ENCODE measurements at places on chromosomes 1 and 21.

- DNase-seq: no peak
These were observed 86.4 kb downstream of the SYF2 start for GRCh38 chr1:25145775-25146393.

DNA sequence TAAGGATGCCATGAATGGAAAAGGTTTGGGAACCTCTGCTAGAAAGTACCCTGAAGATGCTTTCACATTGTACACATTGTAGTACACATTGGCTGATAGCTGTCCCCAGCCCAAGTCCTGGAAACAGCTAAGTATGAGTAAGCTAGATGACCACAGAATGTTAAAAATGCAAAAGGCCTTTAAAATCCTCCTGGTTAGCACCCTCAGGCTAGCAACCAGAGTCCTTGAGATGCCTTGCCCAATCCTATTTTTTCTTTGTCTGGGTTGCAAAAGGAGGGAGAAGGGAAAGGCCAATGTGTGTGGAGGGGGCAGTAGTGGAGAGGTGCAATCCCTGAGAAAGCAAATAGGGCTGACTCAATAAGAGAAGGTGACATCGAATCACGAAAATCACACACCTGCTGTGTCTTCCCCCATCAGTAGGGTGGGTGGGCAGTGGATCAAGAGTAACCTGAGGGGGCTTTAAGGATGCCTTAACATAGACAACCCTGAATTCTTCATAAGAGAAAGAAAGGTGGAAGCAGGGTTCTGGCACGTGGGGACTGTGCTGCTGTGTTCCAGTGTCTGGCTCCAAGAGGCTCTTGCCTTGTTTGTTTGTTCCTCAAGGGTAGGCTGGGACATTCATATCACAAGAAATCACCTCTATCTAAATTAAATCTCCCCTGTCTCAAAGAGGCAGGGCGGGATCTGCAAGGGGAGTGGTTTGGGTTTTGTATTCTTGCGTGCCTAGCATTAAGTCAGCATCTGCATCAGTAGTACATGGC, 266.2 kb upstream of the PLXNA2 start:
- no peak for DNase-seq

DNA sequence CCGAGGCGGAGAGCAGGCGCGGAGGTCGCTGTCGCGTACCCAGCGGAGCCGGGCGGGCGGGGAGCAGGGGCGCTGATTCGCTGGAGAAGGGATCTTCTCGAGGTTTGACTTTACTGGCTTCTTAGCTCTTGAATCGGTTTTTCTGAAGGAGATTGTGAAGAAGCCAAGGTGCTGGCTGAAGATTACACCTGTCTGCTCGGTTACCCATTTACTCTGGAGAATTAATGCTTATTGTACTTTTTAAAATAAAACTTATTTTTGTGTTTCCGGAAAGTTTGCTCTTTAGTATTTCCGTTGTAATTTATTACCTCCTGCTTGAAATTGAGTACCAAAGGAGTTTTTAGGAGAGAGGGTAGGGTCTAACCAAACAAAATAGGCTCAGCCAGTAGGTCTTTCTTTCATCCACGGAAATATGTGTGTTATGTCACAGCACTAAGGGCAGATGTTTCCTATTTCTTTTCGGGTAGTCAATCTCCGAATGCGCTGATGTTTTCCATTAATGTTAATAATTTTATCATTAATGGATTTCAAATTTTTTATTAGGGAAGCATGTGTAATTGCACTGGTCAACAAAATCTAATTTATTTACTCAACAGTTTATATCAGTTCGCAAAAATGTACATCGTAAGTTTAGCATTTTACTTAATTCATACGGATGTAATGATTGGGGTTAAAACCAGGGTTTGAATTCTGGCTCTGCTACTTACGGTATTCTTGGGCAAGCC, 510 bp upstream of the GNG5 start:
- DNase-seq: no peak

DNA sequence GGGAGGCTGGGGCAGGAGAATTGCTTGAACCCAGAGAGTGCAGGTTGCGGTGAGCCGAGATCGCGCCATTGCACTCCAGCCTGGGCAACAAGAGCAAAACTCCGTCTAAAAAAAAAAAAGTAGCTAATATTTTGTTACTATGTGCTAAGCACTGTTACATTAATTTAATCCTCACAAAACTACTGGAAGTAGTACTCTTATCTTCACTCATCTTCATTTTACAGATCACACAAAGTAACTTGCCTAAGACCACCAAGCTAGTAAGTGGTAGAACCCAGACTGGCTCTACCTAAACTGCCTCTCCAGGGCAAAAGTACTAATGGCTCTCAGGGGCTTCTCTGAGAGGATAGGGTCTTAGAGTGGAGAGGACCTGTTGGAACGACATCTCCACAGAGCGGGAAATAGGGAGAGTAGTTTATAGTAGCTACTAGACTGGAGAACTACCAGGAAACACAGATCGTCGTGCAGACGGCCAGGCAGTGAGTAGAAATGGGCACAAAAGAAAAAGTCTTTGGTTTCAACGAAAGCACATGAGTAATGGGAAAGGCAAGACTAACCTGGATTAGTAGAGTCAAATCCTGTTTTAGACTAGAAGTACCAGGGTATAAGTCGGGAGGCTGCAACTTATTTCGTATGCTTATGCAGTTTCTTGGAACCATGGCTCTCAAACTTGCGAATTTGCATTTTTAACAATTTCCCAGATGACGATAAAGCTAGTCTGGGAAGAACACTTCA, 1.4 kb downstream of the CLCC1 start:
- DNase-seq: no peak

DNA sequence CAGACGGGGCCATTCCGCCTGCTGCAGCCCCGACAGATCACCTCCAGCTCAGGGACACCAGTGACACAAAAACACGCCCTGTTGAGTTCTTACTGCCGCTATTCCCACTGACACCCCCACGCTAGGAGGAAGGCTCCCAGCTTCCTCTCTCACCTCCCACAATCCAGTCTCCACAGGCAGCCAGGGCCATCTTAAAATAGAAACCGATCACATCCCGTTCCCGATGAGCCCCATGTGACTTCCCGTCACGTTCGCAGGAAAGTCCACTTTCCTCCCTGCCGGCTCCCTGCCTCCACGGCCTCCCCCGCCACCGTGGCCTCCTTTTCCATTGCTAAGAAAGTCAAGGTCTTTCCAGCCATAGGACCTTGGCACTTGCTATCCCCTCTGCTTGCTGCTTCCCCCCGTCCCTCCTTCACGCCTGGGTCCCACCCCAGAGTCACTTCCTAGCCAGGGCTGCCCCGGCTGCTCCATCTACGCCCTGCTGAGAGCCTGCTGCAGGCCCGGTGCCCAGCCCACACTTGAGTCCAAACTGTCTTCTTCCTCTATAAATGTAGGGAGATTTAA, 24.0 kb upstream of the DDOST start:
- no peak for DNase-seq

- no peak for DNase-seq
These were observed 12.5 kb downstream of the CSDE1 start for GRCh38 chr1:114745291-114745690.

- no peak for DNase-seq
These were observed 41.7 kb downstream of the DIP2A start for GRCh38 chr21:46500224-46500861.

DNA sequence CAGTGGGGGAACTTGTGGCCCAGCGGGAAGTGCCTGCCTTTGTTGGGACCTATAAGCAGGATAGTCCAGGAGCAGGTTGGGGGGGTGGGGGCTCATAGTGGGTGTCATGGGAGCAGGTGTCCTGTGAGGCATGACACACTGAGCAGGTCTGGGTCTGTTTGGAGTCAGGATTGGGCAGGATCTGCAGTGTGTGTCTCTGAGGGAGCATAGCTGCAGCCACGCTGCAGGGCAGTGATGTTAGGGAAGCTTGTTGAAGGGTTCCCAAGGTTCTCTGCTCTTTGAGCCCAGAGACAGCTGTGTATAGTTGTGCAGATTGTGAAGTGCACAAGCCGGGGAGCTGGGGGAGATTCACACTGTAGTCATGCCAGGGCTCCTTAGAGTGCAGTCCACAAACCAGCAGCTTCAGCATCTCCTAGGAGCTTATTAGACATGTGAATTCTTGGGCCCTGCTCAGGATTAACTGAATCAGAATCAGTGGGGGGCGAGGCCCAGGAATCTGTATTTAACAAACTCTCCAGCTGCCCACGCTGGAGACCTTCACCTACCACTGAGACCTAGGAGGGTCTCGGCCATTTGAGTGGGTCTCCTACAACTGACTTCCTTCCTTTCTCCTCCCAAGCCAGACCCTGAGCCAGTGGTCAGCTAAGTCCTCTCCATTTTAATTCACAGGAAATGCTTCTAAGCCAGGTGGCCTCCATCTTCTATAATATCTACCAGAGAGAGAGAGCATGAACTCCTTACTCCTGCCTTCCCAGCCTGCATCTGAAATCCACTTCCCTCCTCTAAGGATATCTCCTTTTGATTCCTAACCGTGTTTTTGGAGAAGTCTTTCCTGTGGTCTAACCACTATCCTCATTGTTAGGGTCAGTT, 11.1 kb downstream of the INSRR start:
- DNase-seq: no peak

DNA sequence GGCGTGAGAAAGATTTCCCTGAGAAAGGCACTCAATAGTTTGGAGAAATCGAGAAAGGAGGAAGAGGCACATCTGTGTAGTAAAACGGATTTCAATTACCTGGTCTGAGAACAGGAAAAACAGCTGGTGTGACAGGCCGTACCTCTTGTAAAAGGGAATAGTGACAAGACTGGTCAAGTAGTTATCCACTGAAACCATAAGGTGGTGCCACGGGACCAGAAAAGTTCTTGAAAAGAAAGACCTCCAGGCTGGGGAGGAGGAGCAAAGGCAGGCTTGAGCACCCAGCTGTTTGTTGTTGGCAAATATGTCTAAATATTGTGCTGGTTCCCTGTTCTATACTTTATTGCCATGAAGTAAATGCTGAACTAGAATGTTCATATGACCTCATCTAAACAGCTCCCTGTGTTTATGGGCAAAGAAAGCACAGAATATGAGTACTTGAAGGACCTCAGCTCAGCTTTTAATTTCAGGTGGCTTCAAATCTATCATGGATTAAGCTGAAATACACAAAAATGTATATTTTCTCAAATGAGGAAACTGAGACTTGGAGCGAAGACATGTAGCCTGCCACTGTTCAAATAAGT, 4.0 kb downstream of the HAO2 start:
- no peak for DNase-seq

GRCh38 chr1:9654051-9654833, 2.7 kb downstream of the PIK3CD start:
- peak; percentile 19 for DNase-seq

DNA sequence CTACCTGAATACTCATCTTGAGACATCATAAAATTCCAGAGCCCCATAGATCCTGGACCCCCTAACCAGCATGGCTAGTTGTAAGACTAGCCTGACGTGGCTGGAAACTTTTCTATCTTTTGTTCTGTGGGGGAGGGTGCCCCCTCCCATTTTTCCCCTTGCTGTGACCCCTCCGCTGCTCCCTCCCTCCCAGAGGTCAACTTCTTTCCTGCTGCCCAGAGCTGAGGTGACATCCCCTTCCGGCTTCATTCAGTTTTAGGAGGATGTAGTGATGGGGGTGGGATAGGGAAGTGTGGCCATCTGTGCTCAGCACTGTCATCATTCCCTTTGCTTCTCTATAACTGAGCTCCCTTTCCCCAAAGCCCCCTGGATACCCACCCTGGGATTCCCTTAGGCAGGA, 4.4 kb upstream of the SLC41A1 start:
- no peak for DNase-seq

GRCh38 chr1:38613996-38614395, 245.6 kb downstream of the RRAGC start:
- no peak for DNase-seq

- no peak for DNase-seq
These were observed 31.8 kb upstream of the KCNQ4 start for GRCh38 chr1:40751802-40752201.

GRCh38 chr1:43285269-43285990, at the start of gene C1orf210:
Gene C1orf210, minus strand, starts transcription at chr1:43285581. Its CDS starts 2,311 bp downstream, at chr1:43283270.
- DNase-seq: no peak

GRCh38 chr21:36194024-36194423, 37.4 kb downstream of the DOP1B start:
- no peak for DNase-seq

DNA sequence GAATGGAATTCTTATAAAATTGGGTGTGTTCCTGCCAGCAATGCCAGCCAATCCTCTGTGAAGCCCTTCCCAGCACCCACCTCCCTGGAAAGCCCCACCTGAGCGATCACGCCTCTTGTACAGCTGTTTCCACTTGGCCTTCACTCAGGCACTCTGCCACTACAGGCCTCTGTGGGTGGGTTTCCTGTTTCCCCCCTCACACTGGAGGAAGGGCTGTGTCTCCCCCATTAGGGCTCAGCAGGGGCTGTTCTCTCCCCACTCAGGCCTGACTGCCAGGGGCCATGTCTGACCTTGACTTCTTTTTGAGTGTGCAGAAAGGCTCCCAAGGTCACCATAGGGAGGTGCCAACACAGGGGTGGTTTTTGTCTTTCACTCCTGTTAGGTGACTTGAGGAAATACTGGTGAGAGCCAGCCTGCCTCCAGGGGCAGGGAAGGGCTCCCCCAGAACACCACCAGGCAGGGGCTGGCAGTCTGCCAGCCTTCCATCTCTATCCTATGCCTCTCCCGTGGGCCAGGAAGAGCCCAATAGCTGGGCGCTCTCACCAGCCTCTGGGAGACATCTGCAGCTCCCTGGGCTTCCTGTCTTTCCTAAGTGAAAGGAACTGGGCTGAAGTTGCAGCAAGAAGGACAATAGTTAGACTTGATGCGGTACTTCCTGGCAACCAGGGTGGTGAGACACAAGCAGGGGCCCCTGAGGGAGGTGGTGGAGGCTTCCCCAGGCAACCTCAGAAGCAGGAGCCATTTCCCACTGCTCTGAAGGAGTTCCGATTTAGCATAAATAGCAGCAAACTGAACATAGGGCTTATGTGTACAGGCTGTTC, 49.1 kb downstream of the ELK4 start:
- DNase-seq: no peak

DNA sequence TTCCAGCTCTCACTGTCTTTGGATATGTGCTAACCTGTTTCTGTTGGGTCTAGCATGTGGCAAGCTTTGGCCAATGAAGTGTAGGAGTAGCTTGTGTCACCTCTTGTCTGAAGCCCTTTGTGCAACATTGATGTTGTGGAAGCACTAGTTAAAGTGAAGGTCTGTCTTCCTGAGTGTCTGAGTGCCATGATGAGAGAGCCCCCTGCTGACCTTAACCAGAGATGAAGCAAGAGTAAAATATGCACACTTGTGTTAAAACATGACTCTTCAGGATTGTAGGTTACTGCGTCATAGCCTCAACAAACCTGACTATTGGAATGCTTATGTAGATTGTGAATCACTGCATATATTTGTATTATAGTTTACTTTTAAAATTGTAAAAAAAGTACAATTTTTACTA, 103.7 kb downstream of the NCAM2 start:
- no peak for DNase-seq

GRCh38 chr1:8589571-8589970, 227.9 kb downstream of the RERE start:
- DNase-seq: no peak
